Left renal pelvis (tissue), 4 donors: ENCODE measurements at places on chromosomes 7 and 10. TPM values are rescaled to one million over a fixed set of nuclear protein-coding genes. Genes with fewer than 3 reads are reported as not detected.

Gene ADIRF
- 18.9 TPM for polyA plus RNA-seq

Gene GOLGA7B
- polyA plus RNA-seq = 0.15 TPM

Gene PTER
- 3.6 TPM for polyA plus RNA-seq

DNA sequence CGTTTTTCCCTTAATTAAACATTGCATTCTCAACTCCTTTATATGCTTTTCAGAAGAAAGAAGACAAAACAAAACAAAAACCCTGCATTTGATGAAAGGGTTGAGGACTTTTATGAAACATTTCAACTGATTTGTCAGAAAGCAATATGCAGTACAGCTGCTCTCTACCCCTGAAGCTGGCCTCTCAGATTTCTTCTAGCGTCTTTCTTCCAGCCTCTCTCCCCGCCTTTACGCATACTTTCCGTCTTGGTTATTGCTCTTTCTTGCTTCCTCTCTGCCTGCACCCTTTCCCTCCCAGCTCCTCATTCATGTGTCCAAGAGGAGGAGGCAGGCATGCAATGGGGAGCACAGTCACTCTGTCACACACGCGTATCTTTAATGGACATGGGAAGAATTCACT lies 91.0 kb upstream of the COL1A2 start:
- DNase-seq = no peak

Gene UTF1
- 0.12 TPM for polyA plus RNA-seq

Gene CYP2C19
- not detected for polyA plus RNA-seq

Gene PSMG3
- polyA plus RNA-seq = 35.6 TPM

- DNase-seq = no peak
These were observed 742 bp downstream of the LMBR1 start for GRCh38 chr7:156892081-156892800.

GRCh38 chr10:12628153-12628552 lies 278.8 kb downstream of the CAMK1D start:
- DNase-seq = no peak

- no peak for DNase-seq
These were observed 23.9 kb downstream of the ESYT2 start for GRCh38 chr7:158805414-158805813.

Gene AEBP1
- 169 TPM for polyA plus RNA-seq
